AG04449 (cell line): ENCODE measurements at places on chromosomes 3 and 15.

- DNase-seq, result no peak
Measured at GRCh38 chr15:98841419-98841970, 166.1 kb downstream of the PGPEP1L start.

GRCh38 chr3:71504250-71505036 is 79.1 kb downstream of the FOXP1 start:
- DNase-seq, result peak; percentile 84

DNA sequence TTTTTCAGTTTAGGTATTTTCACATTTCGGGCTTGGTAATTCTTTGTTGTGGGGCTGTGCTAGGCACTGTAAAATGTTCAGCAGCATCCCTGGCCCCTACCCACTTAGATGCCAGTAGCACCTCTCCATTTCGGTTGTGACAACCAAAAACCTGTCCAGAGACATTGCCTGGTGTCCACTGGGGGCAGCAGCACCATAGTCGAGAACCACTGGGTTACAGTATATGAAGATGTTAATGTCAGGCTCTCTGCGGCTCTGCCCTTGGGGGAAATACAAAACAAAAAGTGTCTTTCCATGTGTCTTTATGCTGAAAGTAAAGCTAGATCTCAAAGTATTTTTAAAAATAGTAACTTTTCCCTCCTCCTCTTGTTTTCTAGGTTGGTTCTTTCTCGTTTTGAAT is 177.2 kb downstream of the ITPR1 start:
- no peak for DNase-seq

DNA sequence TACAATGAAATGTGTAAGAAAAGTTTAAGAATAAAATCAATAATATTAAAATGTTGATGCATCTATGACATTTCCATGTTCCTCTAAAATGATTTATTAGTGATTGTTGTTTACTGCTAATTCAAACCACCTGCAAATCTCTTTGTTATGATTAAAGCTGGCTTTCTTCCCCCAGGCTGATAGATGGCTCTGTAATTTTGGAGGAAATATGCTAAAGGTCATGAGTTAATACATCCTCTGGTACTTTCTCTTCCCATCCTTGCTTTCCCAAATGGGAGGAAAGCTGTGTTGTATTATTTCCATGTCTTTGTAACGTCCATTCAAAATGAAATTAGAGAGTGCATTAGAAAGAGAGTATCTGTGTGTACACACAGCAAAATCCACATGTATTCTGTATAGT is 139.5 kb upstream of the TMCO5A start:
- no peak for DNase-seq

GRCh38 chr15:70091726-70092463 is 5.8 kb downstream of the TLE3 start:
- no peak for DNase-seq

DNA sequence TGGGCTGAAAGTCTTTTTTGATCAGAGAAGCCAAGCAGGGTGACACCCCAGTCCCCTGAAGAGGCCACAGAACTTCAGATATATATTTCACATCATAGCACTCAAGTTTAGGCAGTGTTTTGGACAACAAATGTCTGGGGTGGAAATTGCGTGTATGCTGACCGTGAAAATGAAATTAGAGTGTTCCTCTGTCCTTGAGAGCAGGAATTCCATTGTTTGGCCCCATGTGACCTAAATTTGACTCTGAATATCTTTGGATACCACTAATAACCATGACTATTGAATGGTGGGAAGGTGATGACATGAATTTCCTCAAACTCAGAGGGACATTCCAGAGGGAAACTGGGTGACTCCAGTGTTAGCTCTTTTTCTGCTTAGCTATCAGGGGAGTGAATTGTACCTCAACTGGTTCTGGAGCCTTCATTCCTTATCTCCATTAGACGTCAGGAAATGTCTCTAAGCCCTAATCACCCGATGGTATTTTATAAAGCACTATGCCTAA is 263.5 kb upstream of the RASGRP1 start:
- DNase-seq, result no peak
